ENCODE measurements at places on chromosomes 3 and 15.

- DNase-seq, result no peak
Measured at GRCh38 chr3:170852324-170852723, 17.7 kb downstream of the RPL22L1 start.

DNA sequence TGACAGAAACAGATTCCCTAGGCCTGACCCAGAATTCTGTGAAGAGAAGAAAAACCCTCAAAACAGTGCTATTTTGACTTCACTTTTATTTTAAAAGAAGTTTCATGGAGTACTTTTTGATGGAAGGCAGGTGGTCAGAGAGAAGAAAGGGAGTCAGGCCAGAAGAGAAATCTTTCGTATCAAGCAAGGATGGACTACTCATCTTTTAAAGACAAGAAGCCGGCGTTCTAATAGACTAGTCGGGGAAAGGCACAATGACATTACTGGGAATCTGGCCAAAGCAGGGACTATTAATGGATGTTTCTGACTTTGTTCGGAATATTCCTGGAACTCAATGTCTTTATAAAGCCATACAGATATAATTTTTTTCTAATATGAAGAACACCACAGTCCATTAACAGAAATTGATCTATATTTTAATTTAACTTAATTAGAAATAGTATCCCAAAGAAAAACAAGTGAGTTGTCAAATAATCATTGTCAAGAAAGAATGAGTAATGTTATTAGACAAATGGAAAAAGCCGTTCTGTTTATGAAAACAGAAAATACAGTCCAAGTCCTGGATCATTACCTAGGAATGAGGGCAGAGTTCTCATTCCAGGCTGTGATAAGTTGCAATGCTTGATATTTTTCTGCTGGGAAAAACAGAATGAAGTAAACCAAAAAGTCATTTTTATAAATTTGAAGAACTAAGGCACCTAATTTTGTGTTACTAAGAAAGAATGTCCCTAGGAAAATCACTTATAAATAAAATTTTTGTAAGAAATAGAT, 23.7 kb upstream of the PCOLCE2 start:
- DNase-seq, result no peak

GRCh38 chr15:48190932-48191573, 412 bp upstream of the CTXN2 start:
- DNase-seq, result no peak

GRCh38 chr15:89809093-89809786, 5.4 kb downstream of the ANPEP start:
- DNase-seq, result no peak

DNA sequence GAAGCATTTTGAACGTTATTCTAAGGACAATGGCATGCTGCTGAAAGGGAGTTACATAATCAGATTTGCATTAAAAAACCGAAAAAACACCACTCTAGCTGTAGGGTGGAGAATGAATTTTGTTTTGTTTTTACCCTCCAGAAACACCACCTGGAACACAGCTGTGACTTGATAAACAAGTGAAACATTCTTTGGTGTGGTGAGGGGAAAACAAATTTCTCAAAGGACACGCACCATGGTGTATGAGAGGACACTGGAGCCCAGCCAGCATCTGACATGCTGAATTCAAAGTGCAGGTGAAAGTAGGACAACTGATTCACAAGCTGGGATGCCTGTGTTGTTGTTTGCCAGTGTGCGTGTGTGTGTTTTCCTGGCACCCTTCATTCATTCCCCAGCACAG, 554.5 kb upstream of the TBL1XR1 start:
- DNase-seq, result no peak

DNA sequence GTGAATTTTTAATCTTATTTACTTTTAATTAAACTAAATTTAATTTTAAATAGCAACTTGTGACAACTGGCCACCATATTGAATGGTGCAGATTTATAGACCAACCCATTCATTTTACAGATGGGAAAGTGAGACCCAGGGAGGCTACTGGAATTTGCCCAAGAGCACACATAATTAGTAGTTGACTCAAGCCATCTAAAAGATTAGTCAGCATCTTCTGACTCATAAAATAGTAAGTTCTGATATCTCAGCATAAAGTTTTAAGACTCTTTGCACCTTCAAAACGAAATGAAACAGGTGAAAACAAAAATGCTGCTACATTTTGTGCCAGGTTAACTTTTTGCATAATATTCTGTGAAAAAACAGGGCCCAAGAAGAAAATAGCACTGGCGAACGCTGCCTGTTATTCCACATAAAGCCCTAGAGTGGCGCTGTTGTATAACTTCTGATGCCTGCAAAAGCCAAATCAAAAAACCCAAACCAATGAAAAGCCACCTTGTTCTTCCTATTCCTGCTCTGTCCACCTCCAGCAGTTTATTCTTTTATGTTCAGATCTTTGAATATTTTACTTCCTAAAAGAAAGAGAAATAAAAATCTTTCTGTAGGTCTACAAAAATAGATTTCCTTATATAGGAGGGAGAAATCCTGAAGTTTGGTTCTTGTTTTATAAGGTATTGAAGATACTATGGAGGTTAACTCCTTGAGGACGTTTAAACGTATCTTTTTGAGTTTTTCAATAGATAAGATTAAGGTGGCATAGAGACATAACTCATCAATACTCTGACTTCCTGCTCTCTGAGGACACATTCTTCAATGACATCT, 62.8 kb downstream of the OTOL1 start:
- DNase-seq, result no peak

All from GM18507 (cell line).